ENCODE measurements at places on chromosomes 2 and 18.

- no peaks in the 10 kb centered on the region for H3K36me3 ChIP-seq
- no peaks in the 10 kb centered on the region for H3K27me3 ChIP-seq
- DNase-seq = no peak
- H3K27ac ChIP-seq = no peak overlapping the region
- H3K4me1 ChIP-seq = no peaks in the 10 kb centered on the region
Measured at GRCh38 chr2:58449286-58450010, 208.3 kb upstream of the FANCL start.

- no peak overlapping the region for H3K27ac ChIP-seq
- H3K36me3 ChIP-seq = peaks cover 8% of the 10 kb centered on the region
- peaks cover 6% of the 10 kb centered on the region for H3K4me1 ChIP-seq
- no peaks in the 10 kb centered on the region for H3K27me3 ChIP-seq
Measured at GRCh38 chr18:63368611-63369010, 1.6 kb upstream of the KDSR start.

DNA sequence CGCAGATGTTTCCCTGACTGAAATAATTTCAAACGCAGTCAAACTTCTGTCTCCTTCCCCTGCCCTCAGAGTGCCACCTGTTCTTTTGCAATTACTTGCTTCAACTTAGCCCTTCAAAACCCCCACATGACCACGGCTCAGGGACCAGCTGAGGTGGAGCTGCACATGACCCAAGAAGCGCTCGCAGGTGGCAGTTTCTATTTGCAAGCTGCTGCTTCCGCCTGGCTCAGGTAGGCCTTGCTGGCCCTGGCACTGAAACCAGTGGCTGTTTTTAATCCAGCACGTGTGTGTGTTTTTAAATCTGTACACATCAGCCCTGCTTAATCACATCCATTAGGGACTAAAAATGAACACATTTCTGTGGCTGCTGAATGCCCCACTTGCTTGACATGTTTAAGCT lies 95.3 kb downstream of the CCDC93 start:
- no peak overlapping the region for H3K27ac ChIP-seq
- H3K36me3 ChIP-seq = peaks cover 69% of the 10 kb centered on the region
- no peaks in the 10 kb centered on the region for H3K27me3 ChIP-seq
- no peak overlapping the region for H3K4me3 ChIP-seq
- H3K4me1 ChIP-seq = no peaks in the 10 kb centered on the region
- DNase-seq = no peak

GRCh38 chr2:241815477-241816430 lies 6.8 kb downstream of the NEU4 start:
- no peaks in the 10 kb centered on the region for H3K27me3 ChIP-seq
- no peaks in the 10 kb centered on the region for H3K36me3 ChIP-seq
- H3K27ac ChIP-seq = no peak overlapping the region
- no peak overlapping the region for H3K4me3 ChIP-seq
- no peaks in the 10 kb centered on the region for H3K4me1 ChIP-seq

DNA sequence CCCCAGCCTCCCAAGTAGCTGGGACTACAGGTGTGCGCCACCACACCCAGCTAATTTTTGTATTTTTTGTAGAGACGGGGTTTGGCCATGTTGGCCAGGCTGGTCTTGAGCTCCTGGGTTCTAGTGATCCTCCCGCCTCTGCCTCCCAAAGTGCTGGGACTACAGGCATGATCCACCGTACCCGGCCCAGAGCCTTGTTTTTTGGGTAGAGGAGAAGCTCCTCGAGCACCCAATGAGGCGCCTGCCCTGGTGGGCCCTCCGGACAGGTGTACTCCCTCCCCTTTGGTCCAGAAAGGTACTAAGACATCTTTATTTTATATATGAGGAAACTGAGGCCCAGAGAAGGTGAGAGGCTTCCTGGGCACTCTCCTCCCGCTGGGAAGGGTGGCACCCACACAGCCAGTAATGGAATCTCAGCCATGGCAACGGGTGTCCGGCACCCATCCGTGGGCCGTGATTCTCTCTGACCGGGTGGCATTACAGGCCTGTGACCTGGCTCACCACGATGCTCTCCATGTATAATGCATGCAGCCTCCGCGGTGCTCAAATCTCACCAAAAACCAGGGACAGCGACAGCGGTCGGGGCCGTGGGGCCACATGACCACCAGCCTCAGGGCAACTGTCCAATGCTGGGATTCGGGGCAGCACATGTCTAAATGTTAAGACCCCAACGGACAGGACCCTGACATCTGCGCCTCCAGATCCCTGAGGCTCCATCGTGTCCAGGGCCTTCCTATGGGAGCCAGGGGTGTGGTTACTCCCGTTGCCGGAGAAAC lies 16.8 kb upstream of the KLHL30 start:
- H3K36me3 ChIP-seq = no peaks in the 10 kb centered on the region
- no peak for DNase-seq
- no peak overlapping the region for H3K27ac ChIP-seq
- H3K4me1 ChIP-seq = no peaks in the 10 kb centered on the region
